G401 (cell line): ENCODE measurements at places on chromosomes 12 and 14. TPM values are rescaled to one million over a fixed set of nuclear protein-coding genes. Genes with fewer than 3 reads are reported as not detected.

Gene ACRBP
- not detected in 2 replicates for total RNA-seq

DNA sequence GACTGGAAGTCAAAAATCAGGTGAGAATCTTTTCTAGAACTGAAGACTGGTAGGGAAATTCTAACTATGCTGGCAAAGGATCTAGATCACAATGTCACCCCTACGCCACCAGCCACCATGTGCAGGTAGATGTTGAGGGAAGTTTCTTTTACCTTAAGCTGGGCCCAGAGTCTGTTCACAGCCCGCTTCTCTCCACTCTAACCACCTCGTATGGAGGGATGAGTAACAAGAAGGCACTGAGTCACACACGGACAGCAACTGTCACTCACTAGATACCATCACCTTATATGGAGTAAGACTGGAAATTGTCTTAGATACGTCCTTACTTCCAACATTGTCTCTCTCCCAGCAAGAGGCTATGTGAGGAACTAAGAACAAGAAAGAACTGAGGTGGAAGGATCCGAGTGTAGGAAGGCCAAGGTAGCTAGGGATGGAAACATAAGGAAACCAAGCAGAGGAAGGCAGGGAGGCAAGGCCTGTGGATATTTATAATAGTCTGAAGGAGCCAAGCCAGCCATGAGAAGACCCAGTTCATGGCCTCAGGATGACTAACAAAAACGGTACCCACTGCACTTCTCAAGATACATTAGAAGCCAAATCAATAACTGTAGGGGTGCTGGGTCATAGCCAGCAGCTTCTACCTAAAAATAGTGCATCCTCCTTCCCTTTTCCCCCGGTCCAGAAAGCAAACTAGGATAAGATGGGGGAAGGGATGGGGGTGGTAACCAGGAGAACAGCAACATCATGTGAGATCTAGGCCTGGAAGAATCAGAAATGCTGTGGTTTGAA, 15.5 kb downstream of the REM2 start:
- no peak for DNase-seq

- DNase-seq = no peak
These were observed 46.6 kb upstream of the PAPOLA start for GRCh38 chr14:96455588-96455987.

- DNase-seq = no peak
These were observed 11.2 kb upstream of the SRSF5 start for GRCh38 chr14:69755784-69756183.

DNA sequence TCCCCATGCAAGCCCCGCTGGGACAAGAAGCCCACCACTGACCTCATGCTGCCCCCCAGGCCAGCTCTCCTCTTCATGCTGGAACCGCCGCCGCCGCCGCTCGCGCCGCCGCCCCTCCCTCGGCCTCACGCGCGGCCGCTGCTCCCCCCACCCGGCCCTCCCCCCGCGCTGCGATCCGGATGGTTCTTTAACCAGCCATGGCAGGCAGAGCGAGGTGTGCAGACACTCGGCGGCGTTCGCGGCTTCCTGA, at the start of gene DCAF5:
Gene DCAF5 (minus strand): TSS at position 218 of the 250 bp plus-strand sequence. CDS start 141 bp downstream, at position 77.
- DNase-seq = peak; percentile 93

GRCh38 chr14:95198320-95198719, 41.0 kb upstream of the DICER1 start:
- DNase-seq = no peak
